CD4-positive, alpha-beta memory T cell (primary cell): ENCODE measurements at places on chromosomes 2 and 18. TPM values are rescaled to one million over a fixed set of nuclear protein-coding genes. Genes with fewer than 3 reads are reported as not detected.

Gene C2orf80
- total RNA-seq, result not detected

- DNase-seq, result peak; percentile 22
- no peak overlapping the region for H3K4me3 ChIP-seq
- no peaks in the 10 kb centered on the region for H3K27me3 ChIP-seq
- H3K27ac ChIP-seq, result no peak overlapping the region
- no peaks in the 10 kb centered on the region for H3K4me1 ChIP-seq
Measured at GRCh38 chr2:175203621-175204496, 22.3 kb upstream of the ATP5MC3 start.

- peaks cover 8% of the 10 kb centered on the region for H3K36me3 ChIP-seq
- peak overlapping the region; percentile 66 for H3K27ac ChIP-seq
- no peak for DNase-seq
- H3K4me3 ChIP-seq, result peak overlapping the region; percentile 61
- peaks cover 14% of the 10 kb centered on the region for H3K4me1 ChIP-seq
Measured at GRCh38 chr2:241703032-241703604, 1.3 kb downstream of the ING5 start.

GRCh38 chr2:238667008-238667407 lies 180.9 kb upstream of the TWIST2 start:
- DNase-seq, result no peak
- H3K27ac ChIP-seq, result no peak overlapping the region
- H3K36me3 ChIP-seq, result no peaks in the 10 kb centered on the region
- no peak overlapping the region for H3K4me3 ChIP-seq

Gene CTNNA2
- total RNA-seq, result not detected

Gene LRRFIP1
- total RNA-seq, result 119 TPM

GRCh38 chr2:215961981-215962380 lies 51.4 kb downstream of the MREG start:
- H3K4me1 ChIP-seq, result no peaks in the 10 kb centered on the region
- DNase-seq, result no peak
- no peaks in the 10 kb centered on the region for H3K27me3 ChIP-seq
- H3K27ac ChIP-seq, result no peak overlapping the region

DNA sequence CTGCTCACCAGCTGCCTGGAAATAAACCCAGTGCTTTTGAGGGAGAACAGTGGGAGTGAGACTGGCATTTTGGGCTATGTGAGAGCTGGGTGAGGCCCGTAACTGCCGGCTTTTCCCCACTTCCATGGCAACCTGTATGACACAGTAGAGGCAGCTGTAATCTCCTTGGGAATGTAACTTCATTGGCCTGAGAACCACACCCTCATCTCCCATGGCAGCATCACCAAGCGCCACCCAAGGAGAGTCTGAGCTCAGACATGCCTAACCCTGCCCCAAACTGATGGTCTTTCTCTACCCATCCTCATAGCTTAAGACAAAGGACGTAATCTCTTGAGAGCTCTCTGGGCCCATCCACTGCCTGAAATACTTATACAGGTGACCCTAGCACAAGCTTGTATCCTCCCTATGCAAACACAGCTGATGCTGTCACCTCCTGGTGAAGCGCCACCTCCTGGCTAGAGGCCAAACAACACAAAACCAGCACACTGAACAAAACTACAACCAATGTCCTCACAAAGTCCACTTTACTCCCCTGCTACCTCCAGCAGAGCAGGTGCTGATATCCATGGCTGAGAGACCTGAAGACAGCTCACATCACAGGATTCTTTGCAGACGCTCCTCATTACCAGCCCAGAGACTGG lies 763.4 kb upstream of the NRXN1 start:
- no peaks in the 10 kb centered on the region for H3K36me3 ChIP-seq
- DNase-seq, result no peak
- no peak overlapping the region for H3K4me3 ChIP-seq
- no peak overlapping the region for H3K27ac ChIP-seq
